ENCODE measurements at places on chromosomes 3 and 15.
A peak's percentile ranks its signal among the peaks of the same experiment; 100 is the strongest.

DNA sequence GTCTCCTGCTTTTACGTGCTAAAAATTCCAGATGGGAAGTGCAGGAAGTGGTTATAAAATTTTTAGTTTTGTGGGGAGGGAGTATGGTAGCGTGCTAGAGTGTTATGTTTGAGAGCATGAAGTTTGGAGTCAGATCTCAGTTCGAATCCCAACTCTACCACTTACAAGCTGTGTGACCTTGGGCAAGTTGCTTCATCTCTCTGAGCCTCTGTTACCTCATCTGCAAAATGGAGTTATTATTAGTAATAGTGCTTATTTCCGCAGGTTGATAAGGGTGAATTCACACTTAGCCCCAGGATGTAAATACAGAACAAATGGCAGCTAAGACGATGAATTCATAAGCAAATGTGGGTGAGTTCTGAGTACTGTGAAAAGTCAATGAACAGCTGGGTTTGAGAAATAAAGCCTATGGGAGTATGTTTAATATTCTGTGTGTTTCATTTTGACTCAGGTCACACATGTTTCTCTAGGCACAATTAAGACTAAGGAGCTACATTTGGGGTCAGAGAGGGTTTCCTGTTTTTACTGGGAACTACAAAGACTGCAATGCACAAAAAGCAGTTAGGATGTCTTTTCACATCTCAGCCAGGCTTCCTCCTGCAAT is 73.1 kb upstream of the FEZF2 start:
- no peak for DNase-seq

- DNase-seq = no peak
Observed at GRCh38 chr3:66673293-66673692, 172.5 kb upstream of the LRIG1 start.

DNA sequence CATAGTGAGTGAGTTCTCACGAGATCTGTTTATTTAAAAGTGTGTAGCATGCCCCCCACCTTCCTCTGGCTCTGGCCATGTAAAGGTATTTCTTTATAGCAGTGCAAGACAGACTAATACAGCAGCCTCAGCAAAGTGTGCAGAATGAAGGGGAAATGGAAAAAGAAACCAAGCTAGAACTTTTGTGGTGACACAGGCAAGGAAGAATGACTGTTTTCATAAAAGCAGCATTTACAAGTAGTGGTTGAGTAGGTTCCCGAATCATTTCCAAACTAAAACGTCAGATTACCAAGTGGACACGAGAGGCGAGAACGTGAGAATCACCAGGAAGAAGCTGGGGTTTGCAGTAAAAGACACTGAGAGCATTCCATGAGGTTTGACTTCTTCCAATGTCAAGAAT is 100.2 kb upstream of the AKAP13 start:
- no peak for DNase-seq

DNA sequence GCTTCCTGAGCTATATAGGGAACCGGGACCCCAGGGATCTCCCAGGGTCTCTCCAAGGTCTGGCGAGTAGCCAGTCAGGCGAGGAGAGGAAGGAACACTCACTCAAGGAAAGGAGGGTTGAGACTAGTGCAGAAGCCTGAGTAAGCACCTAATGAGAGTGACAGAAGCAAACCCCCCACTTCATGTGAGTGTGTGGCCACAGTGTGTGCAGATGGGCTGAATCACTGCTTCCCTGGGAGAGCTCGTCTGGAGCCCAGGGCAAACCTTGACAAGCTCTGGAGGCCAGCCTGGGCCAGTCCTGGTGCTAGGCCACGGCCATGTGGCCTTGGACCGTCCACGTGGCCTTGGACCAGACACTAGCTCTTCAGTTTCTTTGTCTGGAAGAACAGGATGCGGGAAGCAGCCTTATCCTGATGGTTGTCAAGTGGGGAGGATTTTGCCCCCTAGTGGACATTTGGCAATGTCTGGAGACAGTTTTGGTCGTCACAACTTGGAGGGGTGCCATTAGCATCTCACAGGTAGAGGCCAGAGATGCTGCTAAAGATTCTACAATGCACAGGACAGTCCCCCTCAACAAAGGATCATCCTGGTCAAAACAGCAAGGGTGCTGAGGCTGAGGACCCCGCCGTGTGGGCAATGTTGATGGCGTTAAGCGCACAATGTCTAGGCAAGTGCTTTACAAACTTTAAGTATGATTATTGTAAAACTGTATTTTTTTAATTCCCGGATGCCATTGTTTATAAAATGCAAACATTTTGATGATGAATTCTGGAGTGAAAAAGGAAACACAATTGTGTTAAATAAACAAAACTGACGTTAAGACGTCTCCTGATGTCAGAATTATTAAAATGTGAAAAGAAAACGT is 34.8 kb upstream of the CTSH start:
- no peak for DNase-seq

DNA sequence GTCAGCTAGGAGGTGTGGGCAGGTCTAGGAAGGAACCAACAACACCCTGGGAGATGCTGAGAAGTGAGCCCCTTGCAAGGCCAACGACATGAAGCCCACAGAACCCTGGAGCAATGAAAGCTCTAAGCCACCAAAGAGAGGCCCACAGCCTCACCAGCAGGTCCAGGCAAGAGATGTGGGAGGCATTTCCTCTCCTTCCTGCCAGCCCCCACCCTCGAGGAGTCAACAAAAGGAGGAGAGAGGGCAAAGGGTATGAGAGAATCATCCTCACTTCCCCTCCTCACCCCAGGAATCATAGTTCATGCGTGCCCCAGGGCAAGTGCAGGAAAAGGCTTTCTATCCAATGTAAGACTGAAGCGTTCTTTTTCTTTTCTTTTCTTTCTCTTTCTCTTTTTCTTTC is 195.8 kb downstream of the SHQ1 start:
- no peak for DNase-seq

- no peak for DNase-seq
Observed at GRCh38 chr3:71228156-71228866, 355.2 kb downstream of the FOXP1 start.

DNA sequence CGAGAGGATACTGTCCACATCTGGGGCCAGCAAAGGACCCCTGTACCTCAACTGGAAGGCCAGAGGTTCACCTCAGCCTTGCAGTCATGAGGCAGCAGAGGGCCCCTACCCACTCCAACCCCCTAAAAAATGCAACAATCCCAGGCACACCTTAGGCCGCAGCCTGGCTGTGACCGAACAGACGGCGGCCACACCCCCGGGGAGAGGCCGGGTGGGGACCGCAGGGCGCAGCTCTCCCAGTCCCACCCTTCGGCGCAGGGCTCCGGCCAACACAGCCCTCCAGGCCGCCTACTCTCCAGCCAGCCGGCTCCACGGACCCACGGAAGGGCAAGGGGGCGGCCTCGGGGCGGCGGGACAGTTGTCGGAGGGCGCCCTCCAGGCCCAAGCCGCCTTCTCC is 457 bp upstream of the DNAJA4 start:
- no peak for DNase-seq

DNA sequence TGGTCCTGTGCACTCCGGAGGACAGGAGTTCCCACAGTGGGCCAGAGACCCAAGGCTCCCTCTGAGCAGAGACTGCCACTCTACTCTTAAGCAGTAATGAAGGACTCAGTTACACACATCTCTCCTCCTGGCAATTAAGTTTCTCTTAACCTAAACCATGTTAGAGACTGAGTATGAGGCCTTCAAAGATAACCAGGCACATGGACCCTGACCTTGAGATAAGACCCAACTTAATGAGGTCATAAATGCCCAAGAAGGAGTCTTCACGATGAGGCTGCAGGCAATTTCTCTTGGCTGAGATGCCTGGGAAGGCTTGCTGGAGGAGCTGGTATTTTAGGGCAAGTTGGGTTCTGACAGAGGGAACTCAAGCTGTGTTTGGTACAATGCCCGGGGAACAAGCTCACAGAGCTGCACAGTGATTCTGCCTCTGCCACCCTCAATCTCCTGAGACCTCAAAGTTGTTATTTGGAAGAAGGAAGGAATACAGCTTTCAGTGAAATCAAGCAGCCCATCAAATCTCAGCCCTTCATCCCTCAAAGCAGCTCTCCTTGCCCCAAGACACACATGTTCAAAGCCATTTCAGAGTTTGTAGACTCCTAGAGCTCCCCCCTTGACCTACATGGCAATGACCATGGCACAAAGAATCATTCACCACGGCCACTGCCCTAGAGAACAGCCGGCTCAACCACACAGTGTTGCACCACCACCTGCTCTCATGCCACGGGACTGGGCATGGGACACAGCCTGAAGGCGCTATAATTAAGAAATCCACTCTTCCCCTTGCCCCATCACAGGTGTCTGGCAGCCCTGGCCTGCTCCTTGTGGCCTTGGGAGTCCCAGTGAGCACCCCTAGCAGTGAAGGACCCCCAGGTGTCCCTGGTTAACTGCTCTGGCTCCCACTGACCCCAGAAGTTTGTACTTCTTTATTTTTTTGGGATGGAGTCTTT is 7.1 kb downstream of the RMDN3 start:
- no peak for DNase-seq

DNA sequence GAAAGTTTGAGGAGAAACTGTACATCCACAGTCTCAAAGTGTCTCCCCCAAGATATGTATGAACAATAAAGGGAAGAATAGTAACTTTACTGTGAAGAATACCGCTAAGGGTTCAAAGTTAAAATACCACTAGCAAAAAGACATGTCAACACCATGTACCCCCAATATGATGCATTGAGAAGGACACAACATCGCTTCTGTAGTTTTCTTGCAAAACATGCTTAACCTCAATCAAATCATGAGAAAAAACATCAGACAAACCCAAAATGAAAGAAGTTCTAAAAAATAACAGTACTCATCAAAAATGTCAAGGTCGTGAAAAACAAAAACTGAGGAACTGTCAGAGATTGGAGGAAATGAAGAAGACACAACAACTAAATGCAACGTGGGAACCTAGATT is 3.6 kb downstream of the HERC1 start:
- no peak for DNase-seq

DNA sequence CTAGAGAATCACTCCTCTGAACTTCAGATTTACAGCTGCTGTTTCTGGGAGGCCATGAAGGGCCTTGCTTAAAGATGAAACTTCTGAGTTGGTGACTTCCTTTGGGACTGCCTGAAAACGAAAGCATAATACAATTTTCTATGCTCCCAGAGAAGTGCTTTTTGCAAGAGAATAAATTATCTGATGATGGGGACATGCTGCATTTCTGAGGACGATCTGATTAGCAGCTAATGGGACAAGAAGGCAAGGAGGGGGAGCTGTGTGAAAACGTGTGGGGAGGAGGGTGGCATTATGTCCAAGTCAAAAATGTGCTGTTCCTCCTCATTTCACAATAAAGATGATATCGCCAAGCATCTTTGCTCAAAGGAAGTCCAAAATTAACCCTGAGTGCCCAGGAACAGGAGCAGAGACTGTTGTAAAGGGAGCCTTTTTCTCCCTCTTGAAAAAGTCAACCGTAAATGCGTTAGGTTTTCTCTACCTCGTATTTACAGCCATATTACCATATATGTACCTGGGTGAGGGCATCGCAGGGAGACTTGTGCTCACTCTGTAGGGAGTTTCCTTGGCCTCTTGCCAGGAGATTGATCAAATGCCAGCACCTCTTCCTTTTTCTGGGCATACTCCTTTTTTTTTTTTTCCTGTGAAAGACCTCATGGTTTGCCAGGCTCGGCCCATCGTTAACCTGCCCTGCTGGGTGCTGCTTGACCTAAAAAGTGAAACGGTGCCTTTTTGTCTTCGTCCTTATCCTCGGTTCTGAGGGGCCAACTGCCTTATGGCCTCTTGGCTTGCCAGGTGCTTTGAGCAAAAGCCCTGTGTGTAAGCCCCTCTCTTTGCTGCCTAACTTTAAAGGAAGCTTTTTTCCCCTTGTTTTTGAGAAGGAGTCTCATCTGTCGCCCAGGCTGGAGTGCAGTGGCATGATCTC is 11.5 kb downstream of the ITPR1 start:
- DNase-seq = peak; percentile 28

- DNase-seq = peak; percentile 40
Observed at GRCh38 chr15:76057332-76058000, 2.3 kb upstream of the TMEM266 start.

- DNase-seq = no peak
Observed at GRCh38 chr3:189786479-189787064, 155.4 kb downstream of the TP63 start.

- DNase-seq = no peak
Observed at GRCh38 chr3:41490360-41490759, 291.1 kb downstream of the CTNNB1 start.

DNA sequence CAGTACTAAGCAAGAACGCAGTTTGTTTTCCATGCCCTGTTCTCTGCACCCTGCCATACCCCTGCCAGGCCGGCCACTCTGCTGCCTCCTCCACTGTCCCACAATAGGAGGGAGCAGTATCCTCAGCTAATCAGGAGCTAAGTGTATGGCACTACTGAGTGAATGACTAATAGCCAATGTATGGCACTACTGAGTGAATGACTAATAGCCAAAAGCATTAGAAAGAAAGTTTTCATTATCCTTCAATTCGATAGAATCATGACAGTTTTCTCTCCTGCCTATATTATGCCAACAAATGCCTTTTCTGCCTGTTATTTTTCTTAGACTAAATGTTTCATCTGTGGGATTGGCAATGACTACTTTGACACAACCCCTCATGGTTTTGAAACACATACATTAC is 107.5 kb upstream of the CHRM5 start:
- no peak for DNase-seq

DNA sequence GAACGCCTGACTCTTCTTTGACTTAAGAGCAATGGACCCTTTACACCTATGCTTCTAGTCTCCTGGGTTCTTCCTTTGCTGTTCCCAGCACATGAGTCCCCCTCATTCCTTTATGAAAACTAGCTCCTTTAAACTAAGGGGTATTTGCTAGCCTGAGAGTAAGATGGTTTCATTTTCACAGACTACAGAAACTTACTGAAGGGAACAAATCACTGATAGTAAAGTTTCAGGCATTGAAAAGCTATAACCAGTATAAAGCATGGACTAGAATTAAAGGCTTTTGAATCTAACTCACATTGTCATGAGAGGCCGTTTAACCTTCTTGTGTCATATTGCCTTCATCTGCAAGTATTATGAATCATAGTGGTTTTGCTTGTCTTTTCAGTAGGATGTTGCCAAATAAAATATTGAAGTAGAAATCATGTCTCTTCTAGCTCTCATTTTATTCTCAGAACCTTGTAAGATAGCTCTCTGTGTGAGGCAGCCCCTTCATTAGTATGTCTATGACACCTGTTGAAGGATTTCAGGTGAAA is 765.9 kb downstream of the NR2F2 start:
- no peak for DNase-seq

DNA sequence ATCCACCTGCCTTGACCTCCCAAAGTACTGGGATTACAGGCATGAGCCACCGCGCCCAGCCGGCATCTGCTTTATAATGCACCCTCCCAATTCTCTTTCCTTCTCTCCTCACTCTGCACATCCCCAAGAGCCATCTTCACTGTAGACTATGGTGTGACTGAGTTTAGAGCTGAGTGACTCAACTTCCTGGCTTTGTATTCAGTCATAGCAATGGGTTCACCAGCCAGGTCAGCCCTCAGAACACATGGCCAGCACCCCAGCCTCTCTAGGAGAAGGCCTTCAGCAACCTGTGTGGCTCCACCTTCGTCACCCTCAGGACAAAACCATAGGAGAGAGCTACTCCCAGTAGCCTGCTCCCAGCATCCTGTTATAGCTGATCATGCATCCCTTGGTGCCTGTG is 33.0 kb downstream of the ARID3B start:
- DNase-seq = no peak

Data from stimulated activated naive B cell treated with anti-CD40 and anti-IgM and Interleukin-4, amounts not matched to agents 10 μg/mL and 1 μg/mL and 100 μg/mL, for 72 hours (primary cell).